ENCODE measurements at places on chromosomes 13 and 19.

DNA sequence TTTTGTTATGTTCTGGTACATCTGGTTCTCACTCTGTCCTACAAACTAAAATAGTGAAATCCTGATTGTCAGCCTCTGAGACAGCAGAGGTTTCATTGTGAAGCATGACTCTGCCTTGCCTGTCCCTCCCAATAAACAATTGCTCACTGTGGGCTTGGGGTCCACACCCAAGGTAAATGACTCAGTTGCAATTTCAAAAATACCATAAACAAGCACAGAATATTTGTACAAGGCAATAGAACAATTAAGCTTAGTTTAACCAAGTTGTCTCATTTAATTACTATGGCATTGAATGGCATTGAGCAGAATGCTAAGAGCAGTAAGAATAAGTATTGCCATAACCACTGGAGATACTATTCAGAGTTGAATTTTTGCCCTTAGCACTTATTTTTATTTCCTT, 353.6 kb downstream of the SPRY2 start:
- no peak for DNase-seq

GRCh38 chr19:51327066-51328001, 14.6 kb downstream of the VSIG10L start:
- DNase-seq, result peak; percentile 25

DNA sequence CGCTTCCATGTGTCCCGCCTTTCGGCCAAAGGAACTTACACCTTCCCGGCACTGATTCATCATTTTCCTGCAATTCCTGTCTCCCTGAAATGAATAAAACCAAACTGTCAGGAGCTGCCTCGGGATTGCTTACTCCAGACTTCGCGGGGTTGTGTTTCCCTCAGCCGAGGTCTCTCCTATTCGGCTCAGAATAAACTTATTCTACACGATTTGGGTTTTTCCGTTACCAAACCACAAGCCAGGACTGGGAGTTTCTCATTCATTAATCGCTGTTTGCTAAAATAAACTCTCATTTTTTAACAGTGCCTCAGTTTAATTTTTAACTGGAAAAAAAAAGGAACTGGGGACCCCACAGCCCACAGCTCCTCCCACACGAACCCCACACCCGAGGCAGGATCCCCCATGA, 667 bp downstream of the ZNF878 start:
- no peak for DNase-seq

DNA sequence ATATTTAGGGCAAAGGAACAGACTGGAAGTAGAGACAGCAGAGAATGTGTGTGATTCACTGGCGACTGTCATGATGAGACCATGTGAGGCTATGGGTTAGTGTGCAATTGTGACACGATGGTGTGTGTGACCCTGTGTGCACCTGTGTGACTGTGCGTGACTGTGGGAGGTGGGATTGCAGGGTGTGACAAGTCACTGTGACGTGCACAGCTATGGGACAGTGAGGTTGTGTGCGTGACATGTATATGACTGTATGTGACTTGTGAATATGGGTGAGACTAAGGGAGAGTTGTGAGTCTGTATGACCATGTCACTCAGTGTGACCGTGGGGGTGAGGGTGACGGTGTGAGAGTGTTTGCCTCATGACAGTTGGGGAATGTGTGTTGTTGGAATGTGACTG, 3.4 kb upstream of the GIPR start:
- DNase-seq, result no peak

GRCh38 chr19:33227242-33227650, 1.6 kb upstream of the SLC7A10 start:
- DNase-seq, result no peak

- no peak for DNase-seq
Measured at GRCh38 chr13:35598233-35598632, 121.7 kb upstream of the MAB21L1 start.

DNA sequence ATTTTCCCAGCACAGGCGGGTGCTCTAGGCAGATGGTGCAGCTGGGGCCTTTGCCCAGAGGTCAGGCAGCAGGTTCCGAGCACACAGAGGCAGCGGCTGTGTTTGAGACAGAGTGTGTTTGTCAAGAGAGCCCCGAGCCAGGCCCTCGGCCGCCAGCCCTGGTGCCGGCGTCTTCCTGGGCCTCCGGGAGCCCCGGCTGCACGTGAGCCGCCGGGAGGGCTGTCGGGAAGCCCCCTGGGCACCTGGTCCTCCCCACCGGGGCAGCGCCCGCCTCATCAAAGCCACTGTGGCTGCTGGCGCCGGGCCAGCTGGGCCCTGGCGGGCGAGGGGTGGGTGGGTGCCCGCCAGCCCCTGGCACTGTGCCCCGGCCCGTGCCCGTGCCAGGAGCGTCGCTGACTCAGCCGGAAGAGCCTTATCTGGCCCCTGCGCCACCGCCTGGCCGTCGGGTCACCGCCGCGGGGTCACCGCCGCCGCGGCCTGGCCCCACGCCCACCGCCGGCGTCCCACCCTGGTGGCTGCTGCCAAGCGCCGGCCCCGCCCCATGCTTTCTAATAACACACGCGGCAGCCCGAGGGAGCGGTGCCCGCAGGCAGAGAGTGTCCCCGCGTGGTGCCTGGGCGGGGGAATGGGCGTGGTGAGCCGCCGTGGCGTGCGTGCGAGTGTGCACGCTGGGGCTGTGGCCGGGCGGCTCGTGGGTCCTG, 14.9 kb downstream of the ARID3A start:
- no peak for DNase-seq

DNA sequence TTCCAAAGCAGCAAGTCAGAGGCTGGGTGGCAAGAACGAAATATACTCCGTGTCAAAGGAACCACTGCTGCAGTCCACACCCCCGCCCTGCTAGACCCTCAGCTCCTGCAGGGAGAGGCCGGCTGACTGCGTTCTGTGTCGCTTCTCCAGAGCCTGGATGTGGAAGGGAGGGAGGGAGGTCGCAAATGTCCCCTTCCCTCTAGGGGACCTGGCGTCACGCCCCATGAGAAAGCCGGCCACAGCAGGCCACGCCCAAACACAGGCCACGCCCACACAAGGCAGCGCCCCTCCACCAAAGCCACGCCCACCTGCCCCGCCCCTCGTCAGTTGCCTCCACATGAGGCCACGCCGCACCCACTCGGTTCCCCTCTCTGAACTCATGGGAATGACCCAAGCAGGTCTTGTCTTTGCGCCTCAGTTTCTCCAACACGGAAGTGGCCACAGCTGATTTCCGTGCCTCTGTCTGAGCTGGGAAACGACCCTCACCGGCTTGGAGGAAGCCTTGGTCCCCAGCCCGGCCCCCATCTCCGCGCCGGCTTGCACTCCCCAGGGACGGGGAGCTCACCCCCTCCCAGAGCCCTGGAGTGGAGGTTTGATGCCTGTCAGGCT, 38.4 kb upstream of the TCF3 start:
- DNase-seq, result peak; percentile 17

GRCh38 chr13:47120282-47120681, 223.4 kb upstream of the HTR2A start:
- DNase-seq, result no peak

DNA sequence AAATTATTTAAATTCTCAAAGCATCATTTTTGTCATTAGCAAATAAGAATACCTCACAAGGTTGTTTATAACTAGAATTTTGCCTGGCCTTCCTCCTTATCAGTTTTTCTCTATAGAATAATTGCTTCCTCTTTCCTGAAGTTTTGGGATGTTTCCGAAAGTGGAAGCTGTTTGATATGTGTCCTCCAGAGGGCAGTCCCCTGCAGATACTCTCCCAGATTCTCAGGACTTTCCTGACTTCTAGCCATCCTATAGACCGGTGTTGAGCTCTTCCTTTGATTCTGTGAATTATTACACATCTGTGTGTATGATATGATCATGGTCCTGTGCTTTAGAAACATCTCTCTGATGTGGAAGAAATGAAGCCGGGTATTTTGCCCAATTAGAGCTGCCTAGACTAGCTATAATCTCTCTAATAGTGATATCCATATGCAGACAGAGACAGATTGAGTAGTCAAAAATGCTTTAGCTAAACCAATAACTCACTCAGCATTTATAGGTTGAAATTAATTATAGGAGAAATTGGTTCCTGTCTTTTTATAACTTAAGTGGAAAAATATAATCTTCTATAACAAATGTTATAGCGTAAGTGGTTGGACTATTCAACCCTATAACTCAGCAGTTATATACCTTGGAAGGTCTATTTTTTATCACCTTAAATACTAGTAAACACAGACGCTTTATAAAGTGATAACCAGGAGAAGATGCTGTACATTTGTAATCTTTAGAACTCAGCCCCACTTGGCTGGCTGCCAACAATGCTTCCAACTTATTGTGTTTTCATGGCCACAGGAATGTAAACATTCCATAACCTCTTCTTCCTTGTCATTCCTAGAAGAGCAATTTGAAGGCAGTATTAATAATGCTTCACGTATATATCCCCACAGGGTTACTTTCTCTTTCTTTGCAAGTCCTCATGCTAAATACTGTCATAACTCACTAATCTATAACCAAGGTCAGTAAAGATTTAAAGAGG, 201.0 kb upstream of the RXFP2 start:
- no peak for DNase-seq

DNA sequence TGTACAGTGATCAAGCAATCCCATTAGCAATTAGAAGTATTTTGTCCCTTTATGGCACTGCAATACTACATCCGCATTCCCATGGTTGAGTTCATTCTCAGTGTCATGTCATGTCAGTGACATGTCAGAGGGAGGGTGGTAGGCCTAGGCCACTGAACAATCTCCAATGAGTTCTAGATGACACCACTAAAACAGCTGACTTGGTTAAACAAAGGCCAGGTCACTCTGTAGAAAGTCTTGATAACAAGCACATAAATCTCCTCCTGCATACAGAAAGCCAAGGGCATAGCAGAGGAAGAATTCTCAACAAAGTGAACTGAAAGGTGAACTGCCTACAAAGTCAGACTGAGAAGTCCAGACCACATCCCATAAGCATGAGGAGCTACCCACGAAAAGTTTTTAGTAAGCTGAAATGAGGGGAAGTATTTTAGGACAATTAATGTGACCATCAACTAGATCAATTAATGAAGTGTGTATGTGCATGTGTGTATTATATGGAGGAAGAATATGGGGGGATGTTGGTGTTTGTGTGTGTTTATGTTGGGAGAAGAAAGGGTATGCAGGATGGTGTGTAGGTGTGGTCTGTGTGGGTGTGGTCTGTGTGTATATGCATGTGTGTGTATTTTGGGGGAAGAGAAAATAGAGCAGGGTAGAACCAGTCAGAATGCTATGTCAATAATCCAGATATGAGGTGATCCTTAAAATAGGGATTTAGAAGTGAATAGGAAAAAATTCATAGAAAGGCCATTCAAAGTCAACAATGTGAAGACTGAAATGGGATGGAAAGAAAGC, 67.7 kb downstream of the TBC1D4 start:
- DNase-seq, result no peak

GRCh38 chr13:59877933-59878332, 285.8 kb downstream of the DIAPH3 start:
- DNase-seq, result no peak

DNA sequence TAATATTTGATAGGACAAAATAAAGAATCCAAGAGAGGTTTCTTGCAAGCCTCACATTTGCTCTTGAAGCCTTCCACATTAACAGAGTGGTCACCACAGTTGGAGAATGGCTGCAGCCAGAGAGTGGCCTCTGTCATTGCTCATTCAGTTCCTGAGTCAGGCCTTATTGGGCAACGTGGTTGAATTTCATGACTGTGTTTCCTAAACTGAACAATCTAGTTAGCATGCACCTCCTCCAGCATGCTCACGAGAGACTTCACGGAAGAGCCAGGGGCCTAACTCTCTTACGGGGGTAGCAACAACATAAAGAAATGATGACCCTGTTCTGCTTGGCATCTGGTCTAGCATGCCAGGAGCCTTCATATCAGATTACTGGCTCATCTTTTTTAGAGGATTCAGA, 9.6 kb upstream of the UBL3 start:
- no peak for DNase-seq

DNA sequence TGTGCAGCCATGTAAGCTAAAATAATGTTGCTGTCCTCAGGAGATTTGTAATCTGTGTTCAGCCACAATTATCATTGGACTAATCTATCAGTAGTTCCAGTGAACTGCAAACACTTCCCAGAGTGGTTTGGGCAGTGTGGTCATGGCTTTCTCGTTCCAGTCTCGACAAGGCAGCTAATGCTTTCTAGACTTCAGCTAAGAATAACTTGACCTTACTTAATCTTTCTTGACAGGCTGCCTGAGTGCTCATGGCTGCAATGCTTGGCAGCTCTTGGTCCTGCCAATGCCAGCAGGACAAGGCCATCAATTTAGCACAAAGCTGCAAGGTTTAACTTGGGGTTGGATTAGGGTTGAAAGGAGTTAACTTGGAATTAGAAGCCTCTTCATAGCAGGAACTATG, 32.8 kb downstream of the ATP12A start:
- DNase-seq, result no peak

- no peak for DNase-seq
Measured at GRCh38 chr19:49421039-49421877, 2.0 kb downstream of the PTH2 start.

GRCh38 chr19:18658366-18658855, 21.6 kb downstream of the KLHL26 start:
- DNase-seq, result no peak

- DNase-seq, result no peak
Measured at GRCh38 chr13:113650731-113651148, 7.3 kb downstream of the ATP4B start.

- DNase-seq, result peak; percentile 97
Measured at GRCh38 chr19:47608074-47608918, 638 bp upstream of the BICRA start.

DNA sequence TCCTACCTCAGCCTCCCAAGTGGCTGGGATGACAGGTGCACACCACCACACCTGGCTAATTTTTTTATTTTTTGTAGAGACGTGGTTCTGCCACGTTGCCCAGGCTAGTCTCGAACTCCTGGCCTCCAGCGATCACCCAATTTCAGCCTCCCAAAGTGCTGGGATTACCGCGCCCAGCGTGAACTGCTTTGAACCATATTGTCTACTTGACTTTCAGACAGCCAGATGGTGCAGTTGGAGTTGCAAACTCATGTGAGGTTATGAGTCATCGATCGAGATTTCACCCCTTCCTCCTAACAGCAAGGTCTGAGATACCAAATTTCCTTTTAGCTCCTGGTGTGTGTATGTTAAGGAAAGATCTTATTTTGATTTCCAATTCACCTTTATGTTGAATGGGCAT, 2.7 kb downstream of the SLC27A1 start:
- DNase-seq, result no peak

- no peak for DNase-seq
Measured at GRCh38 chr19:14434543-14435319, 1.6 kb downstream of the PKN1 start.

- DNase-seq, result no peak
Measured at GRCh38 chr13:97403893-97404750, 29.8 kb upstream of the RAP2A start.
